ENCODE measurements at places on chromosomes 6 and 20. TPM values are rescaled to one million over a fixed set of nuclear protein-coding genes. Genes with fewer than 3 reads are reported as not detected.
A peak's percentile ranks its signal among the peaks of the same experiment; 100 is the strongest.

DNA sequence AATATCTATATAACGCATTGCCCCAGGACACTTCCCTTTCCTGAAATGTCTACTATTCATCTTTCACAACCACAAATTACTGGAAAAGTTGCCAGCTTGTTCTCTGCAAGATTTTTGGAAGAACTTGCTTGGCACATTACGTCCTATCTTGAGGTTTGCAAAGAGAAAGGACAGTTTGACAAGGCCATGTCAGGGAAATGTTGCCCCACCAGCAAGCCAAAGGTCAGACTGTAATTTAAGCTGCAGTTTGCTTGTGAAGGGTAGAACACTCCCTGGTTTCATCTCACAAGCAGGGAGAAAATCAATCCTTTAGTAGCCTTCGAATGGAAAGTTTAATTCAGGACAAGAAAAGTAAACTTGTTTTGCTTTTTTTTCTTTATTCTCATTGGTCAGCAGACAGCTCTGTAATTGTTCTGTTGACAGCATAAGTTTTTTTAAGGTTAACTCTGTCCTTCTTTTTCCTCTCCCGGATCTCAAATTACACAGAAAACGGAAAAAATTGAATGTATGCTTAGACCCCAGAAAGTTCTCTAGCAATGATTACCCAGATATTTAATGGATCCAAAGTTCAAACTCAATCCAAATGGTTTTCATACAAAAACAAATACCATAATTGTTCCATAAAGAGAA, 541.8 kb upstream of the NRSN1 start:
- no peak for DNase-seq

DNA sequence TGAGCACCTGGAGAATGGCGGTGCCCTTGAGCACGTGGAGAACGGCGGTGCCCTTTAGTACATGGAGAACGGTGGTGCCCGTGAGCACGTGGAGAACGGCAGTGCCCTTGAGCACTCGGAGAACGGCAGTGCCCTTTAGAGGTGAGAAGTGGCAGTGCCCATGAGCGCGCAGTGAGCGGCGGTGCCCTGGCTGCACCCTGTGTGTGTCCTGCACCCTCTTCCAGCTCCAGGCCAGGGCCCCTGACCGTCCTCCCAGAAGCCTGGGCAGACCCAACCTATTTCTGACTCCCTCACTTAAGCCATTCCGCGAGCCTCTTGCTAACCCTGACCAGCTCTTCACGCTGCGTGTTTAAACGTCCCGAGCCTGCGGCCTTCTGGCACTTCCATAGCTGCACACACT, 151.3 kb downstream of the DLL1 start:
- no peak for DNase-seq

DNA sequence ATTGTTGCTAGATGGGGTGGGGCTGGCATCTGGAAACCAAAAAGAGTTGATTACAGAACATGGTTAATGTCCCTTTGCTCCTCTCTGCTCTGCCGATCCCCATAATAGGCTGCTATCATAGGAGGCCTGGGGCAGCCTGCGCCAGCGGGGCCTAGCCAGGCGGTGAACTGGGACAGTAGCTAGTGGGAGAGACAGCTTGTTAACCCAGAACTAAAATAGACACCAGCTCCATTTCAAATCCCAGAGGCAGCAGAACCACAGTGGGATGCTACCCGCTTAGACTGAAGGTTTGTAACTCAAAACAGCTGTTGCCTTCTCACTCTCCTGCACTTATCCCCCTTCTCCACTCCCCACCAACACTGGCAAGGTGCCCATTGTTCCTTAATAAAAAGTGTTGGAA, 98.5 kb downstream of the SSR1 start:
- DNase-seq = no peak

GRCh38 chr20:57209413-57209812, 57.0 kb downstream of the BMP7 start:
- DNase-seq = no peak

Gene TSBP1
- not detected for total RNA-seq

Gene RRAGD
- total RNA-seq = not detected

Gene KCNQ2
- not detected for total RNA-seq

DNA sequence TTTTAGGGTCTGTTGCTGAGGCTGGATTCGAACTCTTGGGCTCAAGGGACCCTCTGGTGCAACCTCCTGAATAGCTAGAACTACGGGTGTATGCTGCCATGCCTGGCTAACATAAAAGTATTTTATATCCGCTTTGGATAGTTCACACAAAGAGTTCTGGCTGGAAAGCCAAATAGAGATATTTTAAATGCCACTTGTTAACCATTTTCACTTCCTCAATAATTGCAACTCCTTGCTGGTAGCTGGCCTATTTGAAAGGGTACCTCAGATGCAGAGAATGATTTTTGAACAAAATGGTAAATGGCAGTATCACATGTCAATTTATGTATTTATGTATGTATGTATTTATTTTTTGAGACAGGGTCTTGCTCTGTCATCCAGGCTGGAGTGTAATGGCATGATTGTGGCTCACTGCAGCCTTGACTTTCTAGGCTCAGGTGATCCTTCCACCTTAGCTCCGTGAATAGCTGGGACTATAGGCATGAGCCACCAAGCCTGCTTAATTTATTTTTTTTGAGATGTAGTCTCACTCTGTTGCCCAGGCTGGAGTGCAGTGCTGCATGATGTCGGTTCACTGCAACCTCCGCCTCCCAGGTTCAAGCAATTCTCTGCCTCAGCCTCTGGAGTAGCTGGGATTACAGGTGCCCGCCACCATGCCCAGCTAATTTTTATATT, 12.9 kb upstream of the JARID2 start:
- no peak for DNase-seq

- DNase-seq = peak; percentile 42
Measured at GRCh38 chr20:9032758-9033157, 36.1 kb upstream of the PLCB4 start.

GRCh38 chr20:32079655-32080109, 27.6 kb downstream of the HCK start:
- DNase-seq = no peak

GRCh38 chr6:9983168-9983567, 431.7 kb downstream of the TFAP2A start:
- no peak for DNase-seq

DNA sequence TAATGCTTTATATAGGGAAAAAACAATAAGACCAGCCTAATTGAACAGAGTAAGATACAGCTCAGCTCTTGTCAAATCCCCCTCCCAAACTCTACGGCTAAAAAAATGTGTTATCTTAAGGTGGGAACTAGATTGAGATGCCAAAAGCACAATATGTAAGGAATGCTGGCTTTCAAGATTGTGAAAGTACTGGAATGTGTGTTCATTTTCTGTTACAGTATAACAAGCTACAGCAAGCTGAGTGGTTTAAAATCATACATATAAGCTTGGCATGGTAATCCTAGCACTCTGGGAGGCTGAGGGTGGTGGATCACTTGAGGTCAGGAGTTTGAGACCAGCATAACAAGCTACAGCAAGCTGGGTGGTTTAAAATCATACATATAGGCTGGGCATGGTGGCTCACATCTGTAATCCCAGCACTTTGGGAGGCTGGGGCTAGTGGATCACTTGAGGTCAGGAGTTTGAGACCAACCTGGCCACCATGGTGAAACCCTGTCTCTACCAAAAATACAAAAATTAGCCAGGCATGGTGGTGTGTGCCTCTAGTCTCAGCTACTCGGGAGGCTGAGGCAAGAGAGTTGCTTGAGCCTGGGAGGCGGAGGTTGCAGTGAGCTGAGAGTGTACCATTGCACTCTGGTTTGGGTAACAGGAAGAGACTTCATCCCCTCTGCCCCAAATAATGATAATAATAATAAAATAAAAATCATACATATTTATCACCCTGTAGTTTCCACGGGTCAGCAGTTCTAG, 297.7 kb downstream of the DOK5 start:
- no peak for DNase-seq

DNA sequence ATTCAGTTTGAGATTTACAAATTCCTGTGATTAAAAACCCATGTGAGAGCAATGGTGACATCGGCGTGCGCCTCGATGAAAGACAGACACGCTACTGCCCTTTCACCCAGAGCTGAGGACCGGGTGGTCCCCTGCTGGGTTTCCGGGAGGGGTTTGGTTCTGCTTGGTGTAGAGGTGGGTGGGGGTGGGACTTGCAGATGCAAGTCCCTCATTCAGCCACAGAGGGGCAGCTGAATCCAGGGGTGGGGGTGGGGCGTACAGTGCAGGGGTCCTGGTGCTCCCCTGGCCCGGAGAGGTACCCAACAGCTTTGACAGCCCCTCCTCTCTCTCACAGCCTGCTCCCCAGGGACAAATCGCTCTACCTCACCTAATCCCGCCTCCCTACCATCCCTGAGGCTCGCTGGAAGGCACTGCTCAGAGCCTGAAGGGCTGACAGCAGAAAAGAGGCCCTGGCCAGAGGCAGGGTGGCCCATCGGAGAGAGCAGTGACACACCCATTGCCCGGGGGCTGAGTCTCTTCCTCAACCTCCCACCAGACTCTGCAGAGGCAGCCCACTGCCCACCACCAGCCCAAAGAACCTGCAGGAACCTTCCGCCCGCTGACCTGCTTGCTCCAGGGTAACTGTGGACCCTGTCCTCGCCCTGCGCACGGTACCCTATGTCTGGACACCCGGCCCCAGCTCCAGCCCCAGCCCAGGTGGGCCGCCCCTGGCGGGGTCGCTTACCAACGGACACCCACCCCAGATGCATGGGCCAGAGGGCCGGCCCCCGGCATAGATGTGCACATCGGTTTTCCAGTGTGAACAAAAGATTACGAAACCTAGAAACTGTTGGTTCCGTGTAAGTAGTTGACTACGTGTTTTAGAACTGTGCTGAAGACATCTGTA, 118.4 kb downstream of the JPH2 start:
- no peak for DNase-seq

Gene OOEP
- total RNA-seq = not detected

DNA sequence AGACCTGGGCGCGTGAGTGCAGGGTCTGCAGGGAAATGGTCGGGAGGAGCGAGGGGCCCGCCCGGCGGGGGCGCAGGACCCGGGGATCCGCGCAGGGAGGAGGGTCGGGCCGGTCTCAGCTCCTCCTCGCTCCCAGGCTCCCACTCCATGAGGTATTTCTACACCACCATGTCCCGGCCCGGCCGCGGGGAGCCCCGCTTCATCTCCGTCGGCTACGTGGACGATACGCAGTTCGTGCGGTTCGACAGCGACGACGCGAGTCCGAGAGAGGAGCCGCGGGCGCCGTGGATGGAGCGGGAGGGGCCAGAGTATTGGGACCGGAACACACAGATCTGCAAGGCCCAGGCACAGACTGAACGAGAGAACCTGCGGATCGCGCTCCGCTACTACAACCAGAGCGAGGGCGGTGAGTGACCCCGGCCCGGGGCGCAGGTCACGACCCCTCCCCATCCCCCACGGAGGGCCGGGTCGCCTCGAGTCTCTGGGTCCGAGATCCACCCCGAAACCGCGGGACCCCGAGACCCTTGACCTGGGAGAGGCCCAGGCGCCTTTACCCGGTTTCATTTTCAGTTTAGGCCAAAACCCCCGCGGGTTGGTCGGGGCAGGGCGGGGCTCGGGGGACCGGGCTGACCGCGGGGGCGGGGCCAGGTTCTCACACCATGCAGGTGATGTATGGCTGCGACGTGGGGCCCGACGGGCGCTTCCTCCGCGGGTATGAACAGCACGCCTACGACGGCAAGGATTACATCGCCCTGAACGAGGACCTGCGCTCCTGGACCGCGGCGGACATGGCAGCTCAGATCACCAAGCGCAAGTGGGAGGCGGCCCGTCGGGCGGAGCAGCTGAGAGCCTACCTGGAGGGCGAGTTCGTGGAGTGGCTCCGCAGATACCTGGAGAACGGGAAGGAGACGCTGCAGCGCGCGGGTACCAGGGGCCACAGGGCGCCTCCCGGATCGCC, 54.2 kb upstream of the HLA-A start:
- peak; percentile 7 for DNase-seq

GRCh38 chr6:97626671-97627441, 343.8 kb upstream of the MMS22L start:
- no peak for DNase-seq

Gene CDSN
- total RNA-seq = not detected

DNA sequence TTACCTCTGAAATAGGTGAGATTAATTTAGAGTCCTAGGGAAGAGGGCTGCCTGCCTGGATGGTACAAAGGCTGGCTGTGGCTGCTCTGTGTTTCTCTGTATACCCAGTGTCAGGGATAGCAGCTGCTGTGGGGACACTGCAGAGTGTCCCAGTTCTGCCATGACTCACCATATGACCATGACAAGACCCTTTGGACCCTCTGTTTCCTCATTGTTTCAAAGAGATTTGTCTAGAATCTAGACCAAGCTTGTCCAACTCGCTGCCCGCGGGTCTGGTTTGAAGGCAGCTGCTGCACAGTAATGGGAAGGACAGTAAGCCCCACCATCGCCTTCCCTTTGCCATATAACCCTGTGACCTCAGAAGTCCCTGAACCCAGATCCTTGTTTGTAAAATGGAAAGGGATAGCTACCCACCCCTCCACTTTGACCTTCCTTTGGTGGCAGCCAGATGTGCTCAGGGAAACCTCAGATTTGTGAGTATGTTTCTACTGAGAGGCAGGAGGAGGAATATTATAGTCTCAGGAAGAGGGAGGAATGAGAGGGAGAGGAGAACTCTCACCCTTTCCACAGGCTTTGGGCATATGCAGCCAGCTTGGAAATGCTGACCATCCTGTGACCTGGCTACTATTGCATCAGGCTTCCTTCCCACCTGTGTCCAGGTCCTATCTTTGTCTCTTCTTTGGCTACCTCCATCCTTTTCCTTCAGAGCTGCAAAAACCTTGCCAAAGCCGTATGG, 14.0 kb downstream of the PLCG1 start:
- no peak for DNase-seq

- DNase-seq = no peak
Measured at GRCh38 chr6:25217302-25217701, 61.9 kb upstream of the CARMIL1 start.

- DNase-seq = no peak
Measured at GRCh38 chr20:8534368-8535160, 402.5 kb downstream of the PLCB1 start.

DNA sequence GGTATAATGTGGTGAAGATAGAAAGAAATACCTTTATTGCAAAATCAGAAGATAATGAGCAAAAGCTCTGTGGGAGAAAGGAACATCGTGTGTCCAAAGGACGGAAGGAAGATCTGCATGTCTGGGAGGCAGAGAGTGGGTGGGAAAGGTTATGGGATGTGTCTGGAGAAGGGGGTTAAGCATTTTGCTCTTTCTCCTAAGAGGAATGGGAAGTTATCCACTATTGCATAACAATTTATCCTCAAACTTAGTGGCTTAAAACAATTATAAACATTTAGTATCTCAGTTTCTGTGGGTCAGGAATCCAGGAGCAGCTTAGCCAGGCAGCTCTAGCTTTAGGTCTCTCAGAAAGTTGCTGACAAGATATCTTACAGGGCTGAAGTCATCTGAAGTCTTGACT, 229.1 kb upstream of the CITED2 start:
- no peak for DNase-seq

GRCh38 chr6:82057846-82058554, 189.5 kb downstream of the IBTK start:
- DNase-seq = no peak

DNA sequence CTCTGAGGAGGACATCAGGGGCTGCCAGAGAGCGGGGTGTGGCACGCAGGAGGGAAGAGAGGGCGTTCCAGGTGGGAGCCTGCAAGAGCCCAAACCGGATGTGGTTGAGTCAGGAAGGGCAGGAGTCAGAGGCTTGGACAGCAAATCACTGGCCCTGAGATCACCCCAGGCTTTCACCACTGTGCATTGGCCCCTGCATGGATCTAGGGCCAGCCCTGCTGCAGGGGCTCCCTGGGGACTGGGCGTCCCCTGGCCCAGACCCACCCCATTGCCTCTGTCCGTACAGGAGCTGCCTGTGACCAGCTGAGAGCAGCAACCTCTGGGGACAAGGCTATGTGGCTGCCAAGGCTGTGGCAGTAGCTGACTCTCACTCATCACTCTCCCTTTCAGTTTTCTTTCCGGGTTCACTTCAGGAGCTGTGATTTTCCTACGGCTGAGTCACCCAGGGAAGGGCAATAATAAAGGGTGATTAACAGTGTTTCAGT, 33.9 kb downstream of the KCNK17 start:
- DNase-seq = no peak

Gene PLAGL1
- total RNA-seq = 20.4 TPM

Data from HFFc6 (cell line).